HCT116 (cell line): ENCODE measurements at places on chromosomes 5 and 9.

GRCh38 chr9:92325991-92326500, 293 bp downstream of the CENPP start:
- peaks cover 17% of the 10 kb centered on the region for H3K4me1 ChIP-seq
- H3K36me3 ChIP-seq = peaks cover 14% of the 10 kb centered on the region
- H3K4me3 ChIP-seq = peak overlapping the region; percentile 86
- DNase-seq = no peak

DNA sequence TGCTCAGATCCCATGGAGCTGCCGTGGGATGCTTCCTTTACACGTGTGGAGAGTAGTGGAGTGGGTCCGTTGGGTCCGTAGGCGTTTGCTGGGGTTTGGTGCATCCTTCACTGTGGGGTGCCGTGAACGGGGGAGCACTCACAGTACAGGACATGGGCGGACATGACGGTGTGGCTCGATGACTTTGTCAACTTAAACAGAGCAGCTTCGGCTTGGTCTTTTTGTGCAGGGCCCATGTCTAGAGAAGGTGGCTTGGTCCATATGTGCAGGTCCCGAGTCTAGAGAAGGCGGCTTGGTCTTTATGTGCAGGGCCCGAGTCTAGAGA, 26.4 kb upstream of the EXOC3 start:
- peaks cover 16% of the 10 kb centered on the region; the same call in 1 of the 2 replicates for H3K4me1 ChIP-seq
- no peaks in the 10 kb centered on the region for H3K36me3 ChIP-seq
- H3K27ac ChIP-seq = no peak overlapping the region
- no peaks in the 10 kb centered on the region for H3K27me3 ChIP-seq
- no peak for DNase-seq

DNA sequence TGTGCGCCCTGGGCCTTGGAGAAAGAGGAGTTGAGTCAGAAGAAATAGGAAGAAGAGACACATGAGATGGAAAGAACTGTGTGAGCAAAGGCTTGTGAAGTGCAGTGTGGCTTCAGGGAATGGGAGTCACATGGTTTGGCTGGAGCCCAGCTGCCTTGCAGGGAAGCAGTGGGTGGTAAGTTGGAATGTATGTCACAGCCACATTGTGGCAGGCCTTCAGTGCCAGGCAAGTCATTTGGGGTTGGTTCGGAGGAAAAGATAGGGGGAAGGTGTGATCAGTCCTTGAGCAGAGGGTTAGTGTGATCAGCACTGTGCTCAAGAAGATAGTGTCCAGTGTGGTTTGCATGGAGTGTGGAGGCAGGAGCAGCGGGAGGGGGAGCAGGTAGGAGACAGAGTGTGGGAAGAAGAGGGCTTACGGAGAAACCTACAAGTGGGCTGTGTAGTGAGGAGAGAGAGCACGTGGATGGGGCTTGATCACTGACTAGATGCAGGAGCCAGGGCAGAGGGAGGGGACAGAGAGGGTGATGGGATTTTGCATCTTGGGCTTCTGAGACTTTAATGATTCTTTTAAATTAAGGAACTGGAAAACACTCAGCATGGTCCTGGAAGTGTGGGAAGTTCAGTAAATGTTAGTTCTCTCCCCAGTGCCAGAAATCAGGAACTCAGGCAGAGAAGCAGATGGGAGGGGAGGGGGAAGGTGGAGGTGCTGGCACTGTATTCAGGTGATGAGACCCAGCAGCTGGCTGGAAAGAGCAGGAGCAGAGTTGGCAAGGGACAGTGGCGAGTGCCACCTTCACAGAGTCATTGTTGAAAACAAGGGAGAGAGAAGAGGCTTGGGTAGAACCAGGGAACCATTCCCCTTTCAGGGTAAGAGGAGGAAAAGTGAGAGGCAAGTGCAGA, 46.6 kb downstream of the ARHGAP26 start:
- no peak for DNase-seq
- H3K4me3 ChIP-seq = no peak overlapping the region
- peaks cover 74% of the 10 kb centered on the region for H3K4me1 ChIP-seq
- H3K27me3 ChIP-seq = no peaks in the 10 kb centered on the region
- no peaks in the 10 kb centered on the region for H3K36me3 ChIP-seq

- H3K4me3 ChIP-seq = no peak overlapping the region
- peaks cover 28% of the 10 kb centered on the region for H3K4me1 ChIP-seq
Observed at GRCh38 chr9:87707805-87708506, 18.0 kb upstream of the CTSL start.

DNA sequence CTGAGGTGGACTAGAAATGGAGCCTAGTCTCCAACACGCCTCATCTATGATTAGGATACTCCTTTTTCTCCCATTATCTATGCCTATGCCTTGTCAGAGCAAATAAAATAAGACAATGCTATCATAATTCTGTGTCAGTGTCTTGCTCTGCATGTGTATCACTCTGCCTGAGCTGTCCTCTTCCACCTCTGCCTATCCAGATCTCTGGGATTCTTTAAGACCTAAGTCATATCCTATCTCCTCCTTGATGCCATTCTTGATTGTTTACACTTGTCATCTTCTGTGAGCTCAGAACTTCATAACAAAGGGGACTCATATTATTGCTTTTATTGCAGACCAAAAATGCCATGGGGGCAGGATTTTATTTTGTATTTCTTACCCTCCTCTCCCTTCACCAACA, 351.2 kb upstream of the C9orf72 start:
- no peak for DNase-seq
- H3K4me1 ChIP-seq = no peaks in the 10 kb centered on the region
- H3K27me3 ChIP-seq = no peaks in the 10 kb centered on the region
- no peak overlapping the region for H3K27ac ChIP-seq
- no peaks in the 10 kb centered on the region for H3K36me3 ChIP-seq
